ENCODE measurements at places on chromosomes 5 and 9. TPM values are rescaled to one million over a fixed set of nuclear protein-coding genes. Genes with fewer than 3 reads are reported as not detected.

DNA sequence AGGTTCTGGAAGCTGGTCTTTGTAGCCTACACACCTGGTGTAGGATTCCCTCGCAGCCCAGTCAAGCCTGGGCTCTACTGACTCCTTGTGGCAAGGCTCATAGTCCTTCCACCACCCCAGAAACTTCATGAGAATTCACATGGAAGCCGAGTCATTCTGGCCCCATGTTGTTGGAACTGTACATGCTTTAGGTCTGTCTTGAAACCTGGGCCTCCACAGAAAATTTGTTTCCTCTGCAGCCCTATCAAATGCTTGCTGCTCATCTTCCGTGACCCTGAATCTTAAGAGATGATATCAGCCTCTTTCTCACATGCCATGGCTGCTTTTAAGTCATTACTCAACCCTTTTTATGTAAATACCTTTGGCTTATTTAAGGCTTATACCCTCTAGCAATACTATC lies 113.4 kb upstream of the GRHPR start:
- H3K27me3 ChIP-seq, result no peaks in the 10 kb centered on the region
- no peaks in the 10 kb centered on the region for H3K36me3 ChIP-seq
- no peak overlapping the region for H3K4me3 ChIP-seq
- H3K27ac ChIP-seq, result no peak overlapping the region

GRCh38 chr5:130251931-130252330 lies 347.7 kb downstream of the CHSY3 start:
- H3K36me3 ChIP-seq, result no peaks in the 10 kb centered on the region
- H3K27ac ChIP-seq, result no peak overlapping the region

DNA sequence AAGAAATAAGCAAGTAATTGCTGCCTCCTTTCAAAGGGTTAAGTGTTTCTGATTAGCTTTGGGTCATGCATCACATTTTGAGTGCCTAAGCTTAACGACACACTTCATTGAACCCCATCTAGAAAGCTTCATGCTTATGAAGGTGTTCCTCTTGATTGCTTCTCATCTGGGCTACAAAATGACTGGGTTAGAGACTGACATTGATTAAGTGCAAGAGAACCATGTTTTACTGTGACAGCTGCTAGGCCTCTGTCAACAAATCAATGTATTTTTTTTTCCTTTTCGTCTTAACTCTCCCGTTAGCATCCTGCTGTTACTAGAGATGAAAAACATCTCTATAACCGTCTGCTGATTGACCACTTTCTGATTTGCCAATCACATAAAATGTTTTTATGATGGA lies 725.0 kb downstream of the TLE1 start:
- H3K4me3 ChIP-seq, result no peak overlapping the region
- no peaks in the 10 kb centered on the region for H3K27me3 ChIP-seq
- no peak for DNase-seq
- H3K27ac ChIP-seq, result no peak overlapping the region
- H3K36me3 ChIP-seq, result no peaks in the 10 kb centered on the region
- no peaks in the 10 kb centered on the region for H3K4me1 ChIP-seq

Gene ARHGEF37
- 13.7 TPM for total RNA-seq

DNA sequence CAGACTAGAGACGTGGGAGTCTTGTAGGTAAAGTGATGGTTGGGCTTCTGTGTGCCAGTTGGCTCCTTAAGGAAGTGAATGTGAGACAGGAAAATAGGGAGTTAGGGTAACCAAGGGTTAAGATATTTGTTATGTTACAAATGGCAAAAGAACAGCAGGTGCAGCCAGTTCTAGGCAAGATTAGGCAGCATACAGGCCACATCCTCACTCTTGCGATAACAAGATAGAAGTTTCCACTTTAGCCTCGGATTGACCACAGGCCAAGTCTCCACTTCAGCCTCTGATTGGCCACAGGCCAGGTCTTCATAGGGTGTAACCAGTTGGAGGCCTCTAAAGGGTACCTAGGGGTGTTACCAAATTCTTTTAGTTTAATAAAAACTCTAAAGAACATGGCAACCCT lies 54.6 kb upstream of the ABCA1 start:
- no peak for DNase-seq
- H3K4me3 ChIP-seq, result no peak overlapping the region
- no peaks in the 10 kb centered on the region for H3K4me1 ChIP-seq
- no peaks in the 10 kb centered on the region for H3K27me3 ChIP-seq
- no peaks in the 10 kb centered on the region for H3K36me3 ChIP-seq
- H3K27ac ChIP-seq, result no peak overlapping the region

GRCh38 chr5:53246042-53246836 lies 136.7 kb upstream of the MOCS2 start:
- no peak for DNase-seq
- no peaks in the 10 kb centered on the region for H3K36me3 ChIP-seq
- H3K27me3 ChIP-seq, result no peaks in the 10 kb centered on the region

Gene PSMD5
- total RNA-seq, result 12.8 TPM

Gene IFNA2
- not detected for total RNA-seq

Gene LSM11
- total RNA-seq, result 1.6 TPM

Gene PCDHB15
- total RNA-seq, result 5.3 TPM

DNA sequence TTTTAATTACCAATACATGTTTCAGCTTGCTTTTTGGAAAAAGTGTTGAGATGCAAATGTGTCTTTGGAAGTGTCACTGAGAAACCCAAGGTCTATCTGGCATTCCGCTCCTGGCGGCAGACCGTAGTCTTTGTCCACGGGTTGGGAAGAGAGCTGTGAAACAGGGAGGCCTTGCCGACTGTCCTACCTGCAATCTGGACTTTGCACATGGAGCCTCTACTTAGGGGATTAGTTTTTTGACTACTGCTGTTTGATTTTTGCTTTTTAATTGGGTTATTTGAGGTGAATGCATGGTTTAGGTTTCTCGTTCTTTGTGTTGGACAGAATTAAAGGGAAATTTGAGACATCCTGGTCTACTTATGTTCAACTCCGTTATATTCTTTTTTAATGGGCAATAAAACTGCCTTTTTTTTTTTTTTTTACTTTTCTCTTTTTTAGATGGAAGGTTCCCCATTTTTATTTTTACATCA lies 25.7 kb downstream of the TRIO start:
- H3K4me1 ChIP-seq, result no peaks in the 10 kb centered on the region
- H3K27me3 ChIP-seq, result no peaks in the 10 kb centered on the region
- H3K27ac ChIP-seq, result no peak overlapping the region
- no peaks in the 10 kb centered on the region for H3K36me3 ChIP-seq
- DNase-seq, result no peak
- no peak overlapping the region for H3K4me3 ChIP-seq

DNA sequence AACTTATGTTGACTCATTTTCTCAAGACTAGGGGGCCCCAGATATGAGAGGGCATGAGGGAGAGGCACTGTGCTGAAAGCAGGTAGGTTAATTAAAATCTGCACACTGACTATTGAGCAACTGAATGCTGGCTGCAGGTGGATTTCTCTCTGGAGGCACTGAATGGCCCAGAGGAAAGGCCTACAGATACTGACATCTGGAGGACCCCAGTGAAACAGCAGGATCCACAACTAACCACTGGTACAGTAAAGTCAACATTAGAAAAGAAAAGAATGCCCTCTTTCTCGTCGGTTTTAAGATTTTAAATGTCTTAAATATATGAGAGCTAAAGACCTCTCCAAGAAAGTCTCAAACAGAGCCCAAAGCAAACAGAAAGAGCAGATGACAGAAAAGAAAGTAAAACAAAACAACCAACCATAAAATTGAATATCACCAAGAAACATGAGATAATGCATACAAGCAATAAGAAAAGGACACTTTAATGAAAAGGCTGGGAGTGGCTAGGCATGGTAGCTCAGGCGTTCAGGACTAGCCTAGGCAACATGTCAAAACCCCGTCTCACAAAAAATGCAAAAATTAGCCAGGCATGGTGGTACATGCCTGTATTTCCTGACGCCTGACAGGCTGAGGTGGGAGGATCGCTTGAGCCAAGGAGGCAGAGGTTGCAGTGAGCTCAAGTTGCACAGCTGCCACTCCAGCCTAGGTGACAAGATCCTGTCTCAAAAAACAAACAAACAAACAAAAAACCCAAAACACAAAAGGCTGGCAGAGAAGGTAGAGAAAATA lies 43.3 kb downstream of the PUM3 start:
- no peaks in the 10 kb centered on the region for H3K4me1 ChIP-seq
- H3K27ac ChIP-seq, result no peak overlapping the region
- H3K4me3 ChIP-seq, result no peak overlapping the region
- H3K36me3 ChIP-seq, result peaks cover 43% of the 10 kb centered on the region

GRCh38 chr5:157640406-157641066 lies 11.7 kb downstream of the SOX30 start:
- no peak for DNase-seq
- H3K27me3 ChIP-seq, result no peaks in the 10 kb centered on the region
- no peak overlapping the region for H3K27ac ChIP-seq
- no peaks in the 10 kb centered on the region for H3K4me1 ChIP-seq
- H3K36me3 ChIP-seq, result no peaks in the 10 kb centered on the region
